ENCODE measurements at places on chromosomes 7 and 10.

DNA sequence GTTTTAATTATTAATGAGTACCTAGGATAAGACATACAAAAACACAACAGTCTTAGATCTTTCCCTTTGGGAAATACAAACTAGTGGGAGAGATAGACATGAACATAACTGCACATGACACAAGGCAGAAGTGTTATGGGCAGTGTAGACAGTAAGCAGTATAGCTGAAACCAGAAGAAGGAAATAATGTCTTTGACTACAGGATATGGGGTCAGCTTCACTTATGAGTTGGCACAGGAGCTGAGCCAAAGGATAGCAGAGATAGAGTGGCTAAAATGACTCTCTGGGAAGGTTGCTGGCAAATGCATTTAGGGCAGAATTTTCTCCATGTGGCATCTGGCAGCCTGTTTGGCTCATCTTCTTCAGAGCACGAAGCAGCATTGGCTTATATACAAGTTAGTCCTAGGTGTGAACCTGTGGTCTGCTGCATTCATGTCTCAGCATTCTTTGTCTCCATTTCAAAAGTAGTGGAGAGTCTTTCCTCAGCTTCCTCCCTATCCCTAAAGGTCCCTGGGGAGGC is 60.3 kb upstream of the FEZF1 start:
- DNase-seq, result no peak

DNA sequence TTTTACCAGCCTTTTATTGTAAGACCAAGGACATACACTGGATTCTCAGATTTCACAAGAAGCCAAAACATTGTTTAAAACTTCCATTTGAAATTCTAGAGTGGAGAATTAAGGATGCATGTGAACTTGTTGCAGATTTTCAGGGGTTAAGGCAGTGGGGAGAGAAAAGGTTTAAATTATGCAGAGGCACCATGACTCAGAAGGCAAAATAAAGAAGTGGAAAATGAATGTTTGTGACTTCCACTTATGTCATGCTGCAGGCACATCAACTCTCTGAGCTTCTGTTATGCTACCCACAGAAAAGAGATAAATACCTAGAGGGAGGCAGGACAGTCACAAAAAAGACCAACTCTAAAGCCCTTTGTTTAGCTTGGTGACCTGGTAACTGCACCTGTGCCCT is 84.4 kb upstream of the BET1 start:
- no peak for DNase-seq

- DNase-seq, result no peak
These were observed 153.5 kb downstream of the ELFN1 start for GRCh38 chr7:1823376-1824150.

GRCh38 chr7:139655305-139655704 is 122.5 kb downstream of the HIPK2 start:
- no peak for DNase-seq

GRCh38 chr7:98210513-98211220 is 572 bp upstream of the BHLHA15 start:
- DNase-seq, result no peak

- no peak for DNase-seq
These were observed 9.5 kb downstream of the IRF5 start for GRCh38 chr7:128946936-128947830.

DNA sequence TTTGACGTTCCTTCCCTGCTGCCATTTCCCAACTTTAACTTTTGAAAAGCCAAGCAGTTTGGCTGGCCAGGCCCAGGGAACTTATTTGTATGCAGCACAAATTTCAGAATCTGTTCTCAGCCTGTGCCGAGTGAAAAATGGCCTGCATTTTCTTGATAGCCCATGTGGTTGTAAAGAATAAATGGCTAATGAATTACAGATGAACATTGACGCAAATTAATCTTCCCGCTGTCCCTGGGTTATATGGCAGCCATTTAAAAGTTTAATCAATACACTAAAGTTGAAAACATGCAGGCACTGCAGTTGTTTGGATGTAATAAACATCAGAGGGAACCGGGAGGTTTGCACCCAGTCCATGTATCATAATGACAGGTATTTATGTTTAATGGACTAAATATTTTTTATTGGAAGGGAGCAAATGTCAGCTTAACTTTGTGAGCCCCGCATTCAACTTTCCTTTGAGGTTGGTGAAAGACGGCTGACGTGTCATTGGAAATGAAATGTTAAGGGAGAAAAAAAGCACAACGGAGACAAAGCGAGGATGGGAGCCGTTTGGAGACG is 1092.4 kb downstream of the LRMDA start:
- no peak for DNase-seq

GRCh38 chr7:8363407-8364015 is 69.9 kb upstream of the NXPH1 start:
- DNase-seq, result no peak

GRCh38 chr7:151075662-151075971 is 5.0 kb downstream of the FASTK start:
- DNase-seq, result no peak

DNA sequence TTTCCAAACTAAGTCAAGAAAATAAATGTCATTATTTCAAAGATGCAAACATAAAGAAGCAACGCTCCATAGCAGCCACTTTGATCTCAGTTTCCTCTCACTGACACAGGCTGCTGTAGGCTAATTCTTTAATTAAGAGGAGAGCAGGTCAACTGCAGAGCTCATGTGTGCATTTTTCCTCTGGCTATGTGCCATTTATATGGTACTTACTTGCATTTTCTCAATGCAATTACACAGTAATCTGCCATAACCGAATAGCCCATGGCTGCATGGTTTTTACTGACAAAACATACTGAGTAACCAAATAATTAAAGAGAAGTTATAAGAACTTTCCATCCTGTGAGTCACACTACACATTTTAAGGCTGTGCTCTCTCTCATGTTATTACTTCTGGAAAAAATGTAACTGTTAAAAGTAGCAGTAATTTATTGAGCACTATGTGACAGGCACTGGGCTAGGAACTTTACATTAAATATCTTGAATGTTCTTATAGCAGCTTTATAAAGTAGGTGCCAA is 122.0 kb downstream of the ELAPOR2 start:
- DNase-seq, result no peak

GRCh38 chr7:12233175-12233574 is 22.1 kb downstream of the TMEM106B start:
- no peak for DNase-seq

DNA sequence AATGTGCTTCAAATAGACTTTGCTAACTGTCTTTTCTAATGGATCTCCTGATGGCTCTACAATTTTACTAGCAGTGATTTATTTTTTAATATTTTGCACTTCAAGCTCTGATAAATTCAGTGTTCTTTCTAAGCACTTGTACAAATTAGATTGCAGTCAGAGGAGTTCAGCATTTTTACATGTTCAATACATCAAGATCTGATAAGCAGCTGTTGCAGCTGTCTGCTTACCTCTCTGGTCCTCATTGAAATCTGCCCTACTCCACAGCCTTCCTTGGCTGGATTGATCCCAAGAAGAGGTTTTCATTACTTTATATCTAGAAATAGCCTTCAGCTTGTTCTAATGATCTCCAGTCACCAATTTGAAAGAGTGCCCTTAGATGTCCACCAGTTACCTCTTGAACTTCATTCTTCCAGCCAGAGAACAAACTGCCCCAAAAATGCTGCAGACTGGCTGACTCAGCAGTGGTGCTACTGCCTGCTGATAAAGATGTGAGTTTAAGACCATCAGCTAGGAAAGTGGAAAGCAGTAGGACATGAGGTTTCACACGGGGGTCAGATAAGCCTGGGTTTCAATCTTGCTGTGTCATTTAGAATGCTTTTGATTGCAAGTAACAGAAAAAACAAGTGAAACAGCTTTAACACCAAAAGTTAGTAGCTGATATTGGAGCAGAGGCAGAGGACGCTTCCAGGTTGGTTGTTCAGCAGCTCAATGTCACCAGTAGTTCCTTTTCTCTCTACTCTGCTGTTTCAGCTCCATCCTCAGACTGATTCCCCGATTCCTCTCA is 350.9 kb upstream of the NPVF start:
- no peak for DNase-seq

All from stimulated activated CD4-positive, alpha-beta T cell treated with anti-CD3 and anti-CD28 coated beads, Interleukin-12 subunit alpha, Interleukin-12 subunit beta, amount 100 ng/mL, for 4 hours (primary cell).